ENCODE measurements at places on chromosomes 4 and X.

DNA sequence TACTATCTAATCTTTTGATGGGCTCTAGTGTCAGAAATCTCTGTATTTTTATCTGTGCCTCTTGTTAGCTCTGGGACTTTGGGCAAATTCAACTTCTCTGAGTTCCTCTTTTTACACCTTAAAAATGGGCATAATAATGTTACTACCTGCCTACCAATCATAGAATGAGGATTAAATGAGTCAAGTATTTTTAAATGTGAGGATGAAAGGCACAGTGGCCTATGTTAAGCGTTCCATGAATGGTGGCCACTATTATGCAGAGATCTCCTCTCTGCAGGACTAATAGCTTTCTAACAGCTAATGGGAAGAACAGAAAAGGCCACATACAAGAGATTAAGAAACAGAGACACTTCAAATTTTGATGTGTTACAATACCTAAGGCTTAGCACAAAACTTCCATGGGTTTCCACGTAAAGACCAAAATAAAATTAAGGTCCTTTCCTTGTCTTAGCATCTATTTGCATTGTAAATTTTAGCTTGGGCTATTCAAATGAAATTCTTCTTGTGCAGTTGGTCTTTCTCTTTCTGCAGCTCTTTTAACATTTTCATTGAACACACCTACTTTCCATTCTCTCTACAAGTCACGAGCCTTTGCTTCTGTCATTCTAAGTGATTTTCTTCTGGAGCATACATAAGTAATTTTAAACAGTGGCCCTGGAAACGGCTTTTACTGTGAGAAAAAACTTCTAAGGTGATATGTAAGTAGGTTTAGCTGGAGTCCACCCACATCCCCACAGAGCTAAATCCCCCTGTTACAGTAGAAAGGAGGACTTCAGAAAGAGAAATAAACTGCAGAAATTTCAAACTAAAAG, 117.9 kb upstream of the MED14 start:
- no peak for DNase-seq

DNA sequence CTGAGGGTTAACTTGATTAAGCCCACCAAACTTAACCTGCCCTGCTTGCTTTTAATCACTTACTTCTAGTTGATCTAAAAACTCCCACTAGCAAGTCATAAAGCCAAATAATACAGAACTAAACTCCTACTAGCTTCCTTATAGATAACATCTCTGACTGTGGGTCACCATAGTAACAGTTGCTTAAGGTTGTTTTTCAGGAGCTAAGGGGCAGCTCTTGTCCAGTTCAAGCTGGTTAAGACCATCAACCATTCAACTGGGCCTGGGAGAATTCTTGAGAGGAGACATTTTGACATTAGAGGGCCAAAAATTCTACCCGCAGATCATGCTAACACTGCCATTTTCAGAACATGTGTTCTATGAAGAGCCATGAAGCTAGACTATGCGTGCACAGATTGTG, 67.0 kb downstream of the UCHL1 start:
- no peak for DNase-seq

- DNase-seq = no peak
These were observed 34.0 kb downstream of the ZNF827 start for GRCh38 chr4:145904413-145905177.

GRCh38 chr4:13190093-13190721, 293.9 kb downstream of the RAB28 start:
- DNase-seq = no peak

DNA sequence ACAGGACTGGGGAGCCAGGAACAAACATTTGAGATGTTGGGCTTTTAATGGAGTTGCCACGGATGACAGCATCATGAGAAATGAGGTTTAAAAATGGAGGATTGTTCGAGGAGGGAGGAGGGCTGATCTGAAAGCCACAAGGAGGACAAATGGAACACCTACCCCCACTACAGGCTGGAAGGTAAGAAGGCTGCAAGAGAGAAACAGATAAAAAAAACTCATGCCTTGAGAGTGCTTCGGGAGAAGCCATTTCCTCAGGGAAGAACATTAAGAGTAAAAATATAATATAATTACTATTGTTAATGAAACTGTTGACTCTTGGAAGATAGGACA, 119.5 kb upstream of the MAP9 start:
- no peak for DNase-seq

- no peak for DNase-seq
These were observed 190.1 kb upstream of the GNPDA2 start for GRCh38 chr4:44916411-44916810.

GRCh38 chrX:16250296-16250695, 83.0 kb downstream of the MAGEB17 start:
- no peak for DNase-seq

DNA sequence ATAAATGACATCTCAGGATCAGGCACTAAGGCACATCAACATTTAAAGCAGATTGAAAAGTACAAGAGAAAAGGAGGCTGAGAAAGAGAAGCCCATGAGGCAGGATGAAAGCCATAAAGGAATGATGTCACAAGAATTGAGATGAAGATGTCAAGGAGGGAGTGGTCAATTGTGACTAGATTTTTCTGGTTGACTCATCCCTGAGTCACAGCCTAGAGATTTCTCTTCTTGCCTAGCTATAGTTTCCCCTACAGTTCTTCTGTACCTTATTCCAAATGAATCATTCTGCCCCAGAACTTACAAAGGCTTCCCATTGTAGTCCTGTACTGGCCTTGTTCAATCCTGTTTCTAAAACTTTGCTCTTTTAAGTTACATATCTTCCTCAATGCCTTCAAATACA, 3.4 kb upstream of the USP53 start:
- no peak for DNase-seq

DNA sequence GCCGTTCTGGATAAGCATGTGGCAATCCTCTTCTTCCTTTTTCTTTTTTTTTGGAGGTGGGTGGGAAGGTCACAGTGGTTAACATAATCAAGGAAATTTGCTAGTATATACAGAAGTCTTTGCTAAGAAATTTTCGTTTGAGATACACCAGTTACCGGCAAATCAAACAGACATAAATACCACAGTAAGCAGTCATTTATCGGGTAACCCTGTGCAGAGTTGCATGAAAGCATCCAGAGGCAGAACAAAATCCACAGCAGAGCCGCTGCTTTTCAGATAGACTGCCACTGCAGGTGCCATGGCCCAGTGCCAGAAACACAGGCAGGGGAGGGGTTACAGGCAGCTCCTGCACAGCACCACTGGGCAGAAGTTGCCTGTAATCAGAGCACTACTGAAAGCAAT, 179.1 kb upstream of the MAB21L2 start:
- no peak for DNase-seq

DNA sequence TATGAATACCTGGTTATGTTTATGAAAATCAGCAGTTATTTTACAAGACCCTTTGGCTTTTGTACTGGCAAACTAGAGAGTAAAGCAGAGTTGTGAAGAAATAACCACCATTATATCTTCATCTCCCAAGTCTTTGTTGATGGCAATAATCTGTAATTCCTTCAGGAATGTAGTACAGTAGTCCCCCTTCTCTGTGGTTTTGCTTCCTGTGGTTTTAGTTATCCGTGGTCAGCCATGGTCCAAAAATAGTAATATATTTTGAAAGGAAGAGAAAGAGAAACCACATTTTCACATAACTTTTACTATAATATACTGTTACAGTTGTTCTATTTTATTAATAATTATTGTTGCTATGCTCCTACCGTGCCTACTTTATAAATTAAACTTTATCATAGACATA, 27.8 kb downstream of the BANK1 start:
- no peak for DNase-seq

DNA sequence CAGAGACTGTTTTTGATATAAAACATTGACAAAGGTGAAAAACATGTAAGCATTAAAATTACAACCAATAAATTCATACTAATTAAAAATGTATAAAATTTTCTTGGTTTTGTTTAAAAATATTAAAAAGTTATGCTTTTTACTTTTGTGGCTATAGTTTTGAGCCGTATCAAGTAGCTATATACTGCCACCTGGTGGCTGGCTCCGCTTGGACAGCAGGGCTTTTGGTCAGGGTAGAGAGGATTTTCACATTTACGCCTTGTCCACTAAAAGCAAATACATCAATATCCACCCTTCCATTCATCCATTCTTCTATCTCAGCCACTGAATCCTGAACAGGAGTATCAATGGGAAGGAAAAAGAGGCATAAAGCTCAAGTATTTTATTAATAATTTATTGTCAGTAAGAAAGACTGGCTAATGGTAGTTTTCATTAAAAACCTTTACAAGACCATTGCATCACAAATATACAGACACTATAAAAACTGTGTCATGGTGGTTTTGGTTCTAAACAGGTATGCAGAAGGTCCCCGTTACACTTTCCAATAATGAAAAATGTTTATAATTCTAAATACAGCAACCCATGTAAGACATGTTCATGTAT, 32.1 kb upstream of the MTNR1A start:
- peak; percentile 46 for DNase-seq

DNA sequence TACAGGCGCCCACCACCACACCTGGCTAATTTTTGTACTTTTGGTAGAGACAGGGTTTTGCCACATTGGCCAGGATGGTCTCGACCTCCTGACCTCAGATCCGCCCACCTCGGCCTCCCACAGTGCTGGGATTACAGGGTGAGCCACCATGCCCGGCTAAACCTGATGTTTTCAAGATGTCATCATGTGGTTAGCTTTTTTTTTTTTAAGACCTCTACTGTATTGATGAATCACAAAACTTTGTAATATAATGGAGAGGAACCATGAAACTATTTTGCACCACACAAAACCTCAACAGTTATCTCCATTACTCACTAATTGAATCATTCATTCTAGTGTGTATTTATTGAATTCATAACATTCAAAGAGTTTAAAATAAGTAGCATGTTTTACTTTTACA, 94.7 kb upstream of the NEIL3 start:
- no peak for DNase-seq

- no peak for DNase-seq
These were observed 49.0 kb upstream of the CDKN2AIP start for GRCh38 chr4:183395395-183395794.

DNA sequence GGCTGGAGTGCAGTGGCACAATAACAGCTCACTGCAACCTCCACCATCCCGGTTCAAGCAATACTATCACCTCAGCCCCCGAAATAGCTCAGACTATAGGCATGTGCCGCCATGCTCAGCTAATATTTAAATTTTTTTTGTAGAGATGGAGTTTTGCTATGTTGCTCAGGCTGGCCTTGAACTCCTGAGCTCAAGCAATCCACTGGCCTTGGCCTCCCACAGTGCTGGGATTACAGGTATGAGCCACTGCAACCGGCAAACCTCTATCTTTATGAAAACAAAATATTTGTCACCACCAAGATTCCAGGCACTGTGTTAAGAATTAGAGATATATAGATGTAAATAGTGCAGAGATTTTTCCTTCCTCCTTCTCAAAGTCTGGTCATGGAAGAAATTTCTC, 232.5 kb downstream of the ANKRD50 start:
- no peak for DNase-seq

DNA sequence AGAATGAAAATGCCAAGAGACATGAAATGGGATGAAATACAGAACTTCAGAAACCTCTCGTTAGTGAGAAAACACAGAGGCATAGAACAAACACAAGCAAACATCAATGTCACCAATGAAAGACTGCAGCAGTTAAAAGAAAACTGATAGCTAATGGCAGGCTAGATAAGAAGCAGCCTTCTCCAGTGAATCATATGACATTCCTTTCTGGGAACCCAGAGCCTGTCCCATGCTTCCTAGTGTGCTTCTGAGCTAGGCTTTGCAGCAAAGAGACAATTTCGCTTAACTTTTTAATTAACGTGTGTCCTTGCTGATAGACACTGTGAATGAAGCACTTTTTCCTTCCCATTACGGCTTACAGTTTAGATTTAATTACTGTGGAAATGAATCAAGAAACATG, 444.6 kb downstream of the IL15 start:
- no peak for DNase-seq

DNA sequence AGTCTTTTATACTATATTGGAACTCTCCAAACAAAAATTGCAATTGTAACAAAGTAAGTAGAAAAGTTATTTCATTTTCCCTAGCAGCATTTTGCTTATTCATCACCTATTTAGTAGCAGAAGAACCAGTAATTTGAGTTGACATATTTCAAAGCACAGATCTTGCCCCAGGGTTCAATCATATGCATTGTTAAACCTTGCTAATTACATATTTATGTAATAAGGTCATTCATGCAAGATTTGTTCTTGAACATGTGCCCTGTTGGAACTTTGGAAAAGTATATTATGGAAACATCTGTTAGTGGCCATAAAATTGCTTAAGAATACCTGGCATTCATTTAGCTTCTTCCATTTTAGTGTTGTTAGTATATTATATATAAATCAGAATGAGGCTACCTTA, 191.7 kb downstream of the TLL1 start:
- no peak for DNase-seq

GRCh38 chrX:134760650-134761049, 102.4 kb upstream of the PLAC1 start:
- DNase-seq = no peak

DNA sequence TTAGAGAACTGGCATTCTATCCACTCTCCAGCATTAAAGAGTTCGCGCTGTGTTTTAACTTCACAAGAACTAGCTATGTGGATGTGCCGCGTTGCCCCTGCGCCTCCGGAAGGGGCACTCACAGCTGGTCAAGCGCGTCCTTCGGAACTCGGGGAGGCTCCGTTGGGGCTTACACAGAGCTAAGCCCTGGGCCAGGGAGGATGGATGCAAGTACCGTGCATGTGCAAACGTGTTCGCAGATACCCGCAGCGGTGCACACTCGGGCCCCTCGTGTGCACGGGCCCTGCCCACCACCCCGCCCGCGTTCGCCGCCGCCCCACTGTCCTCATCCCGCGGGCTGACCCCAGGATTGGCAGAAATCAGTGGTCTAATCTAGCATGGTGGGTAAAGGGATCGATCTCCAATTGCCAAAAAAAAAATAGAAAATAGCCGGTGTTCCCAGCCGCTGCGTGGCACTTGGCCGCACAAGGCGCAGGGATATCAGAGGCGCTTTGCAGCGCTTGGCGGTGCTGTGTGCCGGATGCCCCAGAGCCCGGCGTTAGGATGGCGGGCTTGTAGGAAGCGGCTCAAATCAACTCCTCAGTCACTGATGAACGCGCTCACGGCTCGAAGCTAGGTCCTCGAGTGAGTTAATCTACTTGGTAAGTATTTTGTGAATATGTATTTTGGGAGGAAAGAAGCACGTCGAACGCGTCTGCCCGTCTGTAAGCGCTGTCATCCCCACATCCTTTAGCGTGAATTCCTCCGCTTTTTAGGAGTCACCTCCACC, 989 bp upstream of the PCDH10 start:
- DNase-seq = no peak
